ENCODE measurements at places on chromosomes 5 and 9.

DNA sequence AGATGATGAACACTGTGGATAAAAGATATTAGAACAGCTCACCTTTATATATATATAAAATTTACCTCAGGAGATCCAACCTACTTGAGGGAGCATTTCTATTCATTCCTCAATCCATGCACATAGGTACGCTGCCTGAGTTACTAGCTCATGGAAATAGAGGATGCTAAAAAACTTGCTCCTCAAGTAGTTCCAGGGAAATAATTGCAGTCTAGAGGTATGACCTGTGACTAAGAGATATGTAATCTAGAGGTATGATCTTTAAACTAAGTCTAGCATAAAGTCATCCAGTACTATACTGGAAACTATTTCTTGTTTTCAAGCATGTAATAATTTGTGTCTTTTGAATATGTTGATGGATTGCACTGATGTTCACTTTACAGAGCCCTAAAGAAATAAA, 471.2 kb downstream of the TAF11L14 start:
- no peak for DNase-seq

GRCh38 chr9:110619831-110620230, 40.3 kb upstream of the SVEP1 start:
- peak; percentile 39 for DNase-seq

DNA sequence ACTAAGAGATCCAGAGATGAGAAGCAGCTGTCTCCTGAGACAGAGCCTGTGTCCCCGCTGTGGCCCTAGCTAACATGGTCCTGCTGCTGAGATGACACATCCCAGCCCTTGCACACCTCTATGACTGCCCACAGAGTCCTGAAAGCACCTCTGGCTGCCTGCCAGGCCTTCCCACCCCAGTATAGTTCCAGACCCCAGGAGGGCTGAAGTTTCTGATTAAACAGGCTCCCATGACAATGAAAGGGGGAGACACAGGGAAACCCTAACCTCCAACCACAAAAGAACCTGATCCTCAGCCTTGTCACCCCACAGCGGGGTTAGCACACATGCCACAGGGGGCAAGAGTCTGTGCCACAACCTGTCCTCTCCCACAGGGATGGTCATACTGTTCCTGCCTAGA, 15.6 kb downstream of the CIZ1 start:
- DNase-seq = no peak

DNA sequence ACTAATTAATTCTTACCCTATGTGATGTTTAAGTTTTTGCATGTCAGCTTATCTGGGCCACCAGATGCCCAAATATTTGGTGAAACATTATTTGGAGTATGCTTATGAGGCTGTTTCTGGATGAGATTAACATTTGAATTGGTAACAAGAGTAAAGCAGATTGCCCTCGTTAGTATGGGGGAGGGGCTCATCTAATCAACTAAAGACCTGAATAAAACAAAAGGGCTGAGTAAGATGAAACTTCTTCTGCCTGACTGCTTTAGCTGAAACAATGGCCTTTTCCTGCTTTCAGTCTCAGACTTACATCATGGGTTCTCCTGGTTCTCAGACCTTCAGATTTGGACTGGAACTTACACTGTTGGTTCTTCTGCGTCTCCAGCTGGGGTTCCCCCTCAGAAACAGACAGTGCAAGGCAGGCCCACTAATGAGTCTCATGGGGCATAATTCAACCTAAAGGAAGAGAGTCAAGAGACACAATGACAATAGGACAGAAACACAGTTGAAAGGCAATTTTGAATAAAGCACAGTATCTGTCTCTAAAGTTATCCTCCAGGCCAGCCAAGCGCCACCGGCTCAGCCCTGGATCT, 288.4 kb downstream of the CAAP1 start:
- no peak for DNase-seq

GRCh38 chr9:133742849-133743444, 4.8 kb upstream of the SARDH start:
- DNase-seq = peak; percentile 56

DNA sequence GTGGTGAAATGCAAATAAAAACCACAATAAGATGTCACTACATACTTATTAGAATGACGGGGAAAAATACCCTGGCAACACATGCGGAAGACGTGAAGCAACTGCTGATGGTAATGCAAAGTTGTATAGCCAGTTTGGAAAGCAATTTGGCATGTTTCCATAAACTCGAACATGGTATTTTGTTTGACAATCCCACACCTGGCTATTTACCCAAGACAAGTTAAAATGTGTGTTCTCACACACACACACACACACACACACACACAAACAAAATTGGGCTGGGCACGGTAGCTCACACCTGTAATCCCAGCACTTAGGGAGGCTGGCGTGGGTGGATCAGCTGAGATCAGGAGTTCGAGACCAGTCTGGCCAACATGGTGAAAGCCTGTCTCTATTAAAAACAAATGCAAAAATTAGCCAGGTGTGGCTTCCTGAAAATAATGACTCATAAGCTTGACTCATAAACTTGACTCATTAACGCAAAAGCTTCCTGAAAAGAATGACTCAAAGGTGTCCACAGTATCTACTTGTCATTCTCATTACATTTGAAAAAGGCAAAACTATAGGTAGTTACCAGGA, 456.5 kb downstream of the CDH18 start:
- DNase-seq = peak; percentile 14

GRCh38 chr5:59158637-59159391, 575.9 kb downstream of the RAB3C start:
- no peak for DNase-seq

- DNase-seq = peak; percentile 10
Measured at GRCh38 chr5:93585041-93585766, 2.2 kb downstream of the NR2F1 start.

DNA sequence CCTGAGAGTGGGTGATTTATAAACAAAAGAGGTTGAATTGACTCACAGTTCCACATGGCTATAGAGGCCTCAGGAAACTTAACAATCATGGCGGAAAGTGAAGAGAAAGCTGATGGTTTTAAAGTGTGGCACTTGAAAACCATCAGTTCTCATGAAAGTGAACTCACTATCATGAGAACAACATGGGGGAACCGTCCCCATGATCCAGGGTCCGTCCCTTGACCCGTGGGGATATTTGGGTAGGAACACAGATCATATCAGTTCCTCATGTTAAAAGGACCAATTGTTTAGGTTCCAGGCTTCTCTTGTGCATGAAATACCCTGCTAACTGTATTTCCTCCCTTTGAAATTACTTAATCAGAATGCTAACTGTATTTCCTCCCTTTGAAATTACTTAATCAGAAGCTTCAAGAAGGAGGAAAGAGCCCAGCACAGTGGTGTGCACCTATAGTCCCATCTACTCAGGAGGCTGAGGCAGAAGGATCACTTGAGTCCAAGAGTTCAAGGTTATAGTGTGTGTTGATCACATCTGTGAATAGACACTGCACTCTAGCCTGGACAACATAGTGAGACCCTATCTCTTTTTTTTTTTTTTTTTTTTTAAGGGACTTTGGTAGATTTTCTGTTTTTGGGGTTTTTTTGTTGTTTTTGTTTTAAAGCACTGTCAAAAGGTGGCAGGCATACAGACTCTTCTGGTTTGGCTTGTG, 24.8 kb downstream of the TTC1 start:
- DNase-seq = no peak

DNA sequence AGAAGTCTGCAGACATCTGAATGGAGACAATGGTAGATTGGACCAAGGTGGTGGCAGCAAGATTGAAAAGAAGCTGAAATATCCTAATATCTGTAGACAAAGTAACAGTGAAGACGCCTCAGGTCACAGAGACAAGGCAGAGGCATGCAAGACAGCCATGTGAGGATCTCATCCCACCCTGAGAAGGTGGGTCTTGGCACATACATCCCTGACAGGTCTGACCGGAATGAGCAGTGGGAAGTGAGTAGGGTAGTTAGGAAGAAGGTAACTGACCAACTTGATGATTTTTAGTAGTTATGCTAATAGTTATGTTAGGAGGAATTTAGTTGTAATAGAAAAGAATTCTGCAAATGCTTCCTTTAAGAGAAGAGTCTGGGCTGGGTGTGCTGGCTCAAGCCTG, 229.6 kb downstream of the NDUFS4 start:
- no peak for DNase-seq

DNA sequence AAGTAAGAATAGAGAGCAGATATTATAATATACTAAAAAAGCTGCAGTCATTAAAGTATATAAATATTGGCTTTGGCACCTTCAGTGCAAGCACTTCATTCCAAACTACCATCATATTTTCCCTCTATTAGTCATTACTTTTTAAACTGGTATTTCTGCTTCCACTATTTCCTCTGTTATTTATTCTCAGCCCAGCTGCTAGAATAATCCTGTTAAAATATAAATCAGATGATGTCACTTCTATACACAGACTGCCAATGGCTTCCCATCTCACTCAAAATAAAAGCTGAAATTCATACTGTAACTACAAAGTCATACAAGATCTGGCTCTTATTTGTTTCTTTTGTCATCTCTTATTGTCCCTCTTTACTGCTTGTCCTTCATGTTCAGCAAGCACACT, 432.9 kb downstream of the TLE4 start:
- no peak for DNase-seq

GRCh38 chr9:131810351-131811170, 70.7 kb upstream of the RAPGEF1 start:
- no peak for DNase-seq

- no peak for DNase-seq
Measured at GRCh38 chr9:132488626-132489025, 78.6 kb downstream of the CFAP77 start.

GRCh38 chr5:160887780-160888179, 35.8 kb upstream of the ATP10B start:
- no peak for DNase-seq

DNA sequence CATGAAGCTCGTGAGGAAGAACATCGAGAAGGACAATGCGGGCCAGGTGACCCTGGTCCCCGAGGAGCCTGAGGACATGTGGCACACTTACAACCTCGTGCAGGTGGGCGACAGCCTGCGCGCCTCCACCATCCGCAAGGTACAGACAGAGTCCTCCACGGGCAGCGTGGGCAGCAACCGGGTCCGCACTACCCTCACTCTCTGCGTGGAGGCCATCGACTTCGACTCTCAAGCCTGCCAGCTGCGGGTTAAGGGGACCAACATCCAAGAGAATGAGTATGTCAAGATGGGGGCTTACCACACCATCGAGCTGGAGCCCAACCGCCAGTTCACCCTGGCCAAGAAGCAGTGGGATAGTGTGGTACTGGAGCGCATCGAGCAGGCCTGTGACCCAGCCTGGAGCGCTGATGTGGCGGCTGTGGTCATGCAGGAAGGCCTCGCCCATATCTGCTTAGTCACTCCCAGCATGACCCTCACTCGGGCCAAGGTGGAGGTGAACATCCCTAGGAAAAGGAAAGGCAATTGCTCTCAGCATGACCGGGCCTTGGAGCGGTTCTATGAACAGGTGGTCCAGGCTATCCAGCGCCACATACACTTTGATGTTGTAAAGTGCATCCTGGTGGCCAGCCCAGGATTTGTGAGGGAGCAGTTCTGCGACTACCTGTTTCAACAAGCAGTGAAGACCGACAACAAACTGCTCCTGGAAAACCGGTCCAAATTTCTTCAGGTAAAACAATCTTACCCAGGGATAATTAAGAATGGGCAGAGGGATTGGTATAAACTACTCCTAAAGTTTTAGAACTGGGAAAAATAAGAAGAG, 12.9 kb downstream of the ITGA1 start:
- peak; percentile 88 for DNase-seq

DNA sequence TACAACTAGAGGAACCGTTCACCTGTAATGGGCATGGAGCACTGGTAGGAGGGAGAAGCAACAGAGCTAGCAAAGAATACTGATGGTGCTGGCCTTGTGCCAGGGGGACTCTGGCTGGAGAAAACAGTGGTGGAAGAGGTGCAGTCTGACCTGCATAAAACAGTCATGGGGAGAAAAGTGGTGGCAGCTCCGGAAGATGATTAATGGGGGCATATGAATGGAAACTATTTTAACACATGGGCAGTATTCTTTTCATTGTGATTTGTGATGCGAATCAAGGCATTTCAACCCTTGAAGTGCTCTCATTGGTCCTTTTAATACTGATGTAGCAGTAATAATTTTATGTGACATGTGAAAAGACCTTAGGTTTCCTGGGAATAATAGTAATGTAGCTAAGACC, 219.6 kb downstream of the ADAMTS6 start:
- DNase-seq = peak; percentile 28

GRCh38 chr5:154117930-154118329, 72.6 kb upstream of the GALNT10 start:
- no peak for DNase-seq

- peak; percentile 45 for DNase-seq
Measured at GRCh38 chr9:110028271-110028670, 179.7 kb downstream of the C9orf152 start.

- DNase-seq = no peak
Measured at GRCh38 chr9:106077731-106078130, 383.4 kb downstream of the TMEM38B start.

DNA sequence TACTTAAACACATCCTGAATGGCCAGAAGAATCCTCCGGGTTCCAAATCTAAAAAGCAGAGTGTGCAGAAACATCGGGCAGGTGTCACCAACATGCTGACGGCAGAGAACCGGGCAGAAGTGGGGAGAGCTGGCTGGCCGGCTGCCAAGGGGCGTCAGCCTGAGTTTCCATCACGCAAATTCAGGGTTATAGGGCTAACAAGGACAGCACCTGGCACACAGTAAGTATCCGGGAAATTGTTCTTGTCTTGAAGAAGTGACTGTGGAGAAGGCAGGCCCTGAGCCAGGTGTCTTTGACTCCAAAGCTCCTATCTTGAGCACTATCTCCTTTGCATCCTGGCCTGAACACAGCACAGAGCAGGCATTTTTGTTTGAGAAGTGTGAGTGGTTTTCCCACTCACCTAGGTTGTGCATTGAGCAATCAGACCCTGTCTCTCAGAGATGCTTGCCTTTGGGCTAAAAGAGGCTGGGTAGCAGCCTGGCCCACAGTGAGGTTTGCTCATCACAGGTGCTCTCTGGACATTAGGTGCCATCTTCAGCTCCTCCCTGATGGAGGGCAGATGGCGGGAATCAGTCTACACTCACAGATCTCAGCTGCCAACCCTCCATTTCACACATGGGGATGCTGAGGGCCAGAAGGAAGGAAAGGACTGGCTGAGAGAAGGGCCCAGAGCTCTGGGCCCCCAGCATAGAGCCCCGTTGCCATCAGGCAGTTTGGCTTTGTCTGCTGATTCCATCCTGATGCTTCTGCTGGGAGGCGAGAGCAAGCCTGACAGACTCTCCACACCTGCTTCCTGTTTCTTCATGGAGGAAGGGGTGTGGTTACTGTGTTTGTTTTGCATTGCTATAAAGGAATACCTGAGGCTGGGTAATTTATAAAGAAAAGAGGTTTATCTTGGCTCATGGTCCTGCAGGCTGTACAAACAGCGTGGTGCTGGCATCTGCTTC, 52.8 kb downstream of the WHRN start:
- no peak for DNase-seq

DNA sequence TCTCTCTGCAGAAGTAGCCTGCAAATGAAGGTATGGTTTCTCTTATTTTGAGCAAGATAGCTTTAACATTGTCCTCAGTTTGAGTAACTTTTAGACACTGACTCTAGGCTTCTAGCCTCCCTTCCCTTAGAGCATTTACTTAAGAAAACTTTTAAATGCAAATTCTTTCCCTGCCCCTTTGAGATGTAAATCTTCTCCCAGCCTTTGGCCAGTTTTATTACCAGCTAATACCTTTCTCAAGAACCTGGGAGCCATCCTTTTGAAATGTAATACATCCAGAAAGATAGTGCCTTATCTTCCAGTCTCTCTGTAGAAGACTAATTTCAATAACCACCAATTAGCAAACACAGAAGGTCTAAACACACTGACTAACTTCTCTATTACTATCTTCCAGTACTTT, 688.9 kb upstream of the CDH9 start:
- no peak for DNase-seq

All from iris pigment epithelial cell (primary cell).